ENCODE measurements at places on chromosomes 7 and 10. TPM values are rescaled to one million over a fixed set of nuclear protein-coding genes. Genes with fewer than 3 reads are reported as not detected.

DNA sequence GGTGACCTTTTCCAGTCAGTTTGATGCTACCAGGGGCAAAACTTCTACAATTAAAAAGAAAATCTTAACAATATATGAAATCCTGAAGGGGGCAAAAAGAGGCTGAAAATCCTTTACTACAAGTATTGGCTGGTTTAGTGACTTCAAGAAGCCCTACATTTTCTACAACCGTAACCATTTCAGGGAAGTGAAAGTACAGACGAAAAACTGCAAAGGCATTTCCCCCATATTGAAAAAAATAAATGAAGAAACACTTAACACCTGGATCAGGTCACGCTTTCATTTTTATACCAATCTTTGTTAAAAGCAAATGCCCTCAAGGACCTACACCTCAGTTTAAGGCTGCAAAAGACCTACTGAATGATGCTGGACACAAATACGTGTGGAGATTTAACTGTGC, 38.6 kb downstream of the IL6 start:
- DNase-seq, result no peak

DNA sequence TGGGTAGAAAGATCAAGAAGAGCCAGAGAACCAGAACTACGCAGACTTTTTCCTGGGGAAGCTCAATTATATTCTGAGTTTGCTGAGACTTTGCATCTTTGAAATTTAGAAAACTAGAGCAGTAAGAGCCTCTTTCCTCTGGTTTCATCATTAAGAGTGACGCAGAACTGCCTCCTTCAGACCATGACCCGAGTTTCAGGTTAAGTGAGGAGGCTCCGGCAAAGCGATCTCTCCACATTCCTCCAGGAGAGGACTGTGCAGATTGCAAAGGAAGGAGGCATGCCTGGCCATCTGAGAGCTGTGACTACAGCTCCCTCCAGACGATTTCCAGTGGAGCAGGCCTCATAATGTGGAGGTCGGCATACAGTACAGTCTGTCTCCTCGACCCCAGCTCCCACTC, 115.8 kb upstream of the LANCL2 start:
- no peak for DNase-seq

GRCh38 chr7:120738816-120739215, 119.1 kb downstream of the TSPAN12 start:
- DNase-seq, result no peak

The SPAM1 gene
- total RNA-seq, result not detected

GRCh38 chr7:86970986-86971385, 88.5 kb downstream of the ELAPOR2 start:
- no peak for DNase-seq

GRCh38 chr7:15515252-15515651, 46.6 kb downstream of the AGMO start:
- DNase-seq, result no peak

The SUPV3L1 gene
- 36.6 TPM for total RNA-seq

DNA sequence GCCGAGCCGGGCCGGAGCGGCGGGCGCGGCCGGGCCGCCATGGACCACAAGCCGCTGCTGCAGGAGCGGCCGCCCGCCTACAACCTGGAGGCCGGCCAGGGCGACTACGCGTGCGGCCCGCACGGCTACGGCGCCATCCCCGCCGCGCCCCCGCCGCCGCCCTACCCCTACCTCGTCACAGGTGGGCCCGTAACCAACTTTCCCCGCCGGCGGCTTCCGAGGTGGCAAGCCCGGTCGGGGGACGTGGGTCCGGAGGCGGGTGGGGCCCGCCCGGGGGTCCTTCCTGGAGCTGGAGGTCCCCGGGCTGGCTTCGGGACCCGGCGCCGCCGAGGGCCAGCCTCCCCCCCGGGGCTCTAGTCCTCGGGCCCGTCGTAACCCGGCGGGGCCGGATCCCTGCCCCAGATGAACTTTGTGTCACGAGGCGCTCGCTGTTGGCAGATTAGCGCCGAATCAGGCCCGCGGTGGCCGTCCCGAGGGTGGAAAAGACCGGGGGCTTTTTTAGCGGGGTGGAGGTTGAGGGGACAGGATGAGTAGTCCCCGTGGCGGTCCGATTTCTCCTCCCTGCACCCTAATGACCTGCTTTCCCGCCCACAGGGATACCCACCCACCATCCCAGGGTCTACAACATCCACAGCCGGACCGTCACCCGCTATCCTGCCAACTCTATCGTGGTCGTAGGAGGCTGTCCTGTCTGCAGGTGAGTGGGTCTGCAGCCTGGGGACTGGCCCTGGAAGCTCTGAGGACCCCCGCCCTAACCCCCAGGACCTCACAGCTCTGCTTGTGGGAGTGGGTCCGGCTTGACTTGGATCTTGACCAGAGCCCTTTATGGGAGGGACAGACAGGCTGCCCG, 496 bp downstream of the BRI3 start:
- no peak for DNase-seq

The SEMA3E gene
- total RNA-seq, result 1.1 TPM

DNA sequence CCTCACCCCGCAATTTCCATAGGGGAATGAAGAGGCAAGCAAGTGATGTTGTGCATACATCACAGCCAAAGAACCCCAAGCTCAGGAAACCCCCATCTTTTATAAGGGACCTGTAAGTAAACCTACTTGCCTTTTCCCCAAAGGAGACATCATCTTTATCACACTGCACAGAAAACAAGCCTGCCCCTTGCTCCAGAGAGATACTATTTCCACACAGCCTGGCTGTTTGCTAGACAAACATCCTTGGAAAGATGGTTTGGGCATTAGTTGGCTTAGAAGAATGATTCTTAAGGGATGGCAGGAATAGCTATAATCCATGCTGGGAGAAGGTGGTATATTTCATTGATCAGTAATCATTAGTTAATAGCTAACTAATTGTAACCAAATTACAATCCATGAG, 123.7 kb upstream of the SEC61G start:
- DNase-seq, result no peak

- no peak for DNase-seq
Observed at GRCh38 chr10:10489805-10490571, 527.7 kb upstream of the CELF2 start.

The SEPHS1 gene
- total RNA-seq, result 127 TPM

The GSTO1 gene
- 127 TPM for total RNA-seq

The HMX3 gene
- total RNA-seq, result not detected

DNA sequence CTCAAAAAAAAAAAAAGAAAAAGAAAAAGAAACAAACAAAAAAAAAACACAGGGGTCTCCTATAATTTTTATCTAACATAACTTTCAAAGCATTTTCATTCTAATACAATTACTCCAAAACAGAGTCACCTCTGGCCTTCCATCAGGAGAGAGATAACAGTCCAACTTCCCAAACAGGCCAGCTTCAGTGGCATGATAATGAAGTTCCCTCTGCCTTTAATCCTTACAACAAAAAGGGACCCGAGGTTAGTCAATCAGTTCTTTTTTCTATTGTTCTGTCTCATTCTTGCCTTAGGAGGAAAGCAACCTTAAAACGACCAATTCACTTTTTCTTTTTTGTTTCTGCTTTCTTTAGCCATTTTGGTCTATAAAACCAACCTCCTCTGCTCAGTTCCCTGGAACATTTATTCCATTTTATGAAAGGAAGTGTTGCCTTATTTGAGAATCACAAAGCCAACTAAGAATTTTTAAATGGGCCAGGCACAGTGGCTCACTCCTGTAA, 16.5 kb upstream of the FXYD4 start:
- DNase-seq, result no peak

The PIK3AP1 gene
- 40.0 TPM for total RNA-seq

DNA sequence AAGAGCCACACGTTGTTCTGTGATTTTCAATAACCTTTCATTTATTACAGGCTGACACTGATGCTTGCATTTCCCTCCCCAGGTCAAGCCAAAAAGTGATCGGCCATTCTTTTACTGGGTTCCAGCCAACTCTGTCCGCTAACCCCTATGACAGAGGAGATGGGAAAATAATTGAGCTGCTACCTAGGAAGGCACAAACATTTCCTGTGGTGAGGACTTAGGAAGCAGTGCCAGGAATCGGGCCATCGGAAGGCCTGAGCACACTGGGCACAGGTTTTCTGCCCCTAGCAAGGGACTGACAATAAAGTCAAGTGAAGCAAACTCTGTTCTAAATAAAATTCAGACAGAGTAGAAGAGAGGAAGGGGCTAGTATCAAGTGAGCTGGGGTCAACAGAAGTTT, 313.0 kb upstream of the AOAH start:
- no peak for DNase-seq
